ENCODE measurements at places on chromosomes 7 and 10.

GRCh38 chr7:108920490-108920889 lies 350.8 kb downstream of the DNAJB9 start:
- no peak for DNase-seq

DNA sequence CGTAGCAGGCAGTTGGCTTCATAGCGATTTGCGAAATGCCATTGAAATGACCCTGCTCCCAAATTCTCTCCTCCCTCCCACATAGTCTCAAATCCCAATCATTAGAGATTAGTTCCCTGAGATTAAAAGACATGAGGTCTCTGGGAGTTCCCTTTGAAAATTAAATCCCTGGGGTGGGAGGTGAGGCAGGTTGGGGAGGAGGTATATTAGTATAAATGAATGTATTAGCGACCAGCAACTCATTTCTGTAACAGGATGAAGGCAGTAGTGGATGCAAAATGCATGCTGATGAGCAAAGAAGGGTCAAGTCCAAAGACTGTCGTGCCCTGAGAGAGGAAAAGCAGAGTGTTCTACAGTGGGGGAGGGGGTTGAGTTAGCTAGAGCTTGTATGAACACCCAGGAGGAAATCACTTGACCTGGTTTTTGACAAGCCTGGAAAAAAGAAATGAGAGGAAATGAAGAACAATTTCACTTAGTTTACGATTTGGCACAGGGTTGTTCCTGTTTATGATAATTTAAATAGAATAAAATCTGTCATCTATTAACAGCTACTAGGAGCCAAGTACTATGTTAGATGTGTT lies 79.6 kb upstream of the MTPN start:
- DNase-seq = no peak

DNA sequence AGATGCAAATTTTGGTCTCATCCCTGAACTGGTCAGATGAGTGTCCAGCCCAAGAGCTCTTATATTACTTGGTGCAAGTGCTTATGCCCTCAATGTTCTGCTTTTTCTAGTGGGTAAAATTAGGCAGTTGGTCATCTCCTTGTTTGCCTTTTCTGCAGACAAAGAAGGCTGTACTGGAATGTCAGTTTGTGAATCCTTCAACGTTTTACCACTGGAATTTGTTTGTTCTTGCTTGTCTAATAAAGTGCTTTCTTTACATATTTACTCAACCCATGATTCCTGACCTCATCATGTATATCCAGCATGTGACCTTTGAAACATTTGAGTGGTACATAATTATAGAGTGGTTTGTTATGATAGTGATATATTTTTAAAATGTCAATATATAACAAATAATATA lies 232.2 kb upstream of the TEX47 start:
- no peak for DNase-seq

GRCh38 chr7:28041508-28042314 lies 138.9 kb downstream of the JAZF1 start:
- peak; percentile 96 for DNase-seq

GRCh38 chr10:67115972-67116371 lies 190.1 kb downstream of the LRRTM3 start:
- no peak for DNase-seq

DNA sequence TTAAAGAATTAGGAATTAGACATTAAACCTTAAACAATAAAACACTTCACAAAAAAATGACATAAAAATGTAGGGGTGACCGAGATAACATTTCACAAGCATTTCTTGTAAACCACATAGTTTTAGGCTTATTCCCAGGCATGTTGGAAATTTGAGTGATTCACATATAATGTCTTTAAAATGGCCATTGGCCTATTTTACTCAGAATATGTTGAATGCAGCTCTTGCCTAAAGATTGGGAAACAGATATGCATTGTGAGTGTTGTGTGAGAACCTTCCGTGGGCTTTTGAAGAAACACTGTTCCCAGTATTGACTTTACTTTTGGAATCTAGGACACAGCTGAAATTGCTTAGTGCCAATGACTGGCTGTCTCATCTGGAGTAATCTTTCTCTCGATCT lies 79.6 kb downstream of the ARL5B start:
- DNase-seq = no peak

Measured in ACHN (cell line).